Mesangial cell (primary cell): ENCODE measurements at places on chromosomes 2 and 18. TPM values are rescaled to one million over a fixed set of nuclear protein-coding genes. Genes with fewer than 3 reads are reported as not detected.

The IL1RL2 gene
- total RNA-seq: 0.51 TPM in 1 of 2 replicates, not detected in the other

The PTPN18 gene
- 26.7 and 30.7 TPM in 2 replicates for total RNA-seq

The ZNF2 gene
- 1.3 and 4.6 TPM in 2 replicates for total RNA-seq

The TNFRSF11A gene
- total RNA-seq: 0.13 and 0.33 TPM in 2 replicates

The ACVR1C gene
- under 0.01 TPM in 2 replicates for total RNA-seq

The ACTG2 gene
- 1.8 and 8.6 TPM in 2 replicates for total RNA-seq

The LYPD1 gene
- total RNA-seq: 158 and 161 TPM in 2 replicates
